NCI-H2171 (cell line): ENCODE measurements at places on chromosomes 4 and X.
A peak's percentile ranks its signal among the peaks of the same experiment; 100 is the strongest.

GRCh38 chr4:43782391-43782790 lies 666.2 kb downstream of the KCTD8 start:
- DNase-seq, result no peak

DNA sequence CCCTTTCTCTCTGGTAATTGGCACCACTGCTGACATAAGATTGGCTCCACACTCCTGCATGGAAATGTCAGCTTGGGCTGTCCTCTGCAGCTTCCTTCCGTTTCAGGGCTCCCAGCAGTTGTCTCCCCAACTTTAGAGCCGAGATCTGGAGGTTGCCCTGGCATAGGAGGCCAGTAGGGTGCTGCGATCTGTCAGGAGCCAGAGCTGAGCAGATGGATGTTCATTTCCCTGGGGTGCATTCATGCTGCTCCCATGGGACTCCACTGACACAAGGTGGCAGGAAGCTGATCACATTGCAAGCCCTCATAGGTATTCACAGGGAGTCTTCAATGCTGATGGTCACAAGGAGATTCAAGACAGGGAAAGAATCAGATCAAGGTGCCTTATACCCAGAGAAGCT lies 116.6 kb upstream of the RAI2 start:
- DNase-seq, result no peak

- no peak for DNase-seq
Measured at GRCh38 chr4:59571805-59572430, 1628.2 kb upstream of the ADGRL3 start.

GRCh38 chr4:102612210-102612609 lies 111.1 kb downstream of the NFKB1 start:
- no peak for DNase-seq

- DNase-seq, result peak; percentile 2
Measured at GRCh38 chr4:52263607-52264006, 212.5 kb downstream of the SPATA18 start.

- DNase-seq, result no peak
Measured at GRCh38 chr4:182325848-182326255, 82.7 kb downstream of the TENM3 start.

DNA sequence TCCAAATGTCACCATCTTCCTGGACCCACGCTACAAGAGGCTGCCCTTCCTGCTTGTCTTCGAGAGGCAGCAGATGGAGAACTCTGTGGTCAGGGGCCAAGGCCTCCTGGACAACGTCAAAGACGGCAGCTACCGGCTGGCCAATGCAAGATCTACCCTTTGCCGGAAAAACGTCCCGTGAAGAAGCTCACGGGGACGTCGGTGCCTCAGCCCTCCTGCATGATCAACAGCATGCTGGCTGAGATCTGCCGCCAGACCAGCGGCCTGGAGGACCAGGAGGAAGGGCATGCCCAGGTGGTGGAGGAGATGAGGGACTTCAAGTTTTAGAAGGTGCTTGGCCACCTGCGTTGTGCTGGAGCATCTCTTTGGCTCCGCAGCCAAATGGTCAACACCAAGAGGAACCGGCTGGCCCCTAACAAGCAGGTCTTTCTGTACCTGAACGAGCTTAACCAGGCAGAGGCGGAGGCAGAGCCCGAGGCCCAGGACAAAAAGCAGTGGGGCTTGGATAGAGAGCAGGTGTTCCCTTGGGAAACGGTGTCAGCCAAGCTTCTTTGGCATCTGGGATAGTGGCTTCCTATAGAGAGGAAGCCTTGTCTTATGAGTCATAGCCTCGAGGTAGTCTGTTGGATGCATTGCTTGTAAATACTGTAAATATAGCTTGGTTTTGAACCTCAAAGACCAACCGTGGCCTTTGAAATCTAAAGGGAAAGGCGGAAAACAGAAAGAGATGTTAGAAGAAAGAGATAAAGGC lies 94.8 kb upstream of the ELOVL6 start:
- no peak for DNase-seq

DNA sequence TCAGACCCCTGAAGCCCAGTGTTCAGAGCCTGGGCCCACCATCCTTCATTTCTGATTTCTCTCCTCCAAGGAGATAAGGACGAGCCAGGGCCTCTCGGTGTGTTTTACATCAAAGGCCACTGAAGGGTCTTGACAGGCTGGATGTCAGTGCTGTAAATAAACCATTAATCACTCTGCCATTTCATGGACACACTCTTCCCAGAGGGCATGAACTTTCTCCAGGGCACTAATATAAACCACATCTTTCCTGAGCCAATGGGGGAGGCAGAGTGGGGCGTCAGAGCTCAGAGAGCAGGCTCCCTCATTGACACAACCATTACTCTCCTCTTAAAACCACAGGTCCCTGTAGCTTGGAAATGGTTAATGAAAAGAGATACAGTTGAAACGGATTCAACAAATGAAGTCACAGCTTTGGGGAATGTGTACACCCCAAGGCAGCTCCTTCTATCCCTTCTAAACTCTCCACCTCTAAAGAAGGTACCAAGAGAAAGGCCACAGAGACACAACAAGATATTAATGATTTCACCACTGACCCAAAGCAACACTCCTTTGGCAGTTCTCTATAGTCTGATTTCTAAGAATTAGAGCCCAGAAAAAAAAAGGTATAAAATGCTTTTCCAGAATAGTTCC lies 200.6 kb downstream of the CHIC2 start:
- DNase-seq, result no peak
